ENCODE measurements at places on chromosomes 2 and 18.

GRCh38 chr2:206886696-206887095 is 52.6 kb upstream of the CPO start:
- DNase-seq: no peak

DNA sequence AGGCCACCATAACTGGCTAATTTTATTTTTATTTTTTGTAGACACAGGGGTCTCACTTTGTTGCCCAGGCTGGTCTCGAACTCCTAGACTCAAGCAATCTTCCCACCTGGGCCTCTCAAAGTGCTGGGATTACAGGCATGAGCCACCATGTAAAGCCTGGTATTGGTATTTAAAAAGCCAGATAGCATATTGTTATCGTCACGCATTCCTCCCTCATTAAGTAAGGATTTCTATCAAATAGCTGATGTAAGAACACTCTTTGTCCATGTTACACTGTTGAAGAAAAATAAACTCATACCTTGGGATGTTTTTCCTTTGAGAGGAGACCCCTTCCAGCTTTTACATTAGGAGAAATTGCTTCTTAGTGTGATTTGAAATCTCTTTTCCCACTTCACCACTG is 39.2 kb upstream of the DARS1 start:
- DNase-seq: no peak

- DNase-seq: peak; percentile 26
These were observed 948 bp upstream of the GATA6 start for GRCh38 chr18:22168360-22168921.

- peak; percentile 25 for DNase-seq
These were observed 121.5 kb upstream of the CREB1 start for GRCh38 chr2:207408086-207408794.

GRCh38 chr18:54358495-54359040 is 862 bp downstream of the C18orf54 start:
- DNase-seq: peak; percentile 20

- no peak for DNase-seq
These were observed 3.8 kb upstream of the LTBP1 start for GRCh38 chr2:32942793-32943485.

DNA sequence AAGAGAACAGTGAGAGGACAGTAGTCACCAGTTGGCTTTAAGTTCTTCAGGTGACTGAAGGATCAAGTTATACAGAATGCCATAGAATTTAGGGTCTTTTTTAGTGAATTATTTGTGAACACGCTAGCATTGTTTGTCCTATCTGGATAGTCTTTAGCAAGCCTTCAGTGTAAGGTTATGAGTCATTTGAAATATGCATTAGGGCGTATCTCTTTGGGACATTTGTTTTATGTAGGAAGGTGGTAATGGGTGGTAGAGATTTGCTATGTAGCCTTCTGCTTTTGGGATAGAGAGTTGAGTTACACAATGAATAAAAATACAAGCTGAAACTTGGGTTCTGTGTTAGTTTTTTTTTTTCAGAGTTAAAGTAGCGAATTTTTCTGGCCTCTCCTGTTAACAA is 13.0 kb downstream of the ACTR2 start:
- DNase-seq: peak; percentile 14

DNA sequence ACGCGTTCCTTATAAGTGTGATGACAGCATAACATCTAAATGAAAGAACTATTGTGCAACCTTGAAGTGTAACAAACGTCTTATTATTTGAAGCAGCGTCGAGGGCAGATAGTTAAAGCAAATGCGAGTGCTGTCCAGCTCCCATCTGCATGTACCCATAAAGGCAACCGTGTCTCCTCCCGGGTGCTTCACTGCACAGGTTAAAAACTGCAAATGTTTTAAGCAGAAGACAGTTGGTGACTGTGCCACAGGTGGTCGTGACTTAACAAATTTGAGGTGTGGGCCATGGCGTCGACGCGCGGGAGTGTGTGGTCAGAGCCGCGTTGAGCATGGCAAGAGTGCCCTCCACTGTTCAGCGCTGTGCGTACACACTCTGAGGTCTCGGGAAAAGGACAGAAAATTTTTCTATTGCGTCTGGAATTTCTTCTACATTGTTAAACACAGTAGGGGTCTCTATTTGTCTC is 6.4 kb downstream of the SALL3 start:
- peak; percentile 71 for DNase-seq

DNA sequence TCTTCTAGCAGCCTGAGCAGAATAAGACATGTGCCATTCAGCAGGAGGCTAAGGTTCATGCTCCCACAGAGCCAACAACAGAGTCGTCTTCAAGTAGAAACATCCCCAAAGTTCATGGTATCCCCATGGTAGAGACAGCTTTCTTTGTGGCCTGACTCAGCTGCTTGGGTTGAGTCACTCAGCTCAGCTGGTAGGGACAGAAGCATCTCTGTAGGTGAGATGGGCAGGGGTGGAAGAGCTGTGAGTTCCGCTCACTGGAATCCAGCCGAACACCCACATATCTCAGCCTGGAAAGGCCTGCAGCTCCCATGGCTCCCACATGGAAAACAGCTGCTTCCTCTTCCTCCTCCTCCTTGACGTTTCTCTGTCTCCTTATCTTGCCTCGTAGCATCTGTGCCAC is 792.7 kb downstream of the RNF144A start:
- DNase-seq: peak; percentile 70

GRCh38 chr2:32008805-32009515 is 1.8 kb downstream of the MEMO1 start:
- DNase-seq: peak; percentile 43

GRCh38 chr2:23495661-23496114 is 110.7 kb downstream of the KLHL29 start:
- DNase-seq: no peak

- no peak for DNase-seq
These were observed 8.6 kb downstream of the VRK2 start for GRCh38 chr2:58055033-58055786.

GRCh38 chr2:196215376-196215775 is 44.0 kb upstream of the STK17B start:
- DNase-seq: no peak

- DNase-seq: no peak
These were observed 42.4 kb downstream of the SLC14A2 start for GRCh38 chr18:45657357-45658335.

DNA sequence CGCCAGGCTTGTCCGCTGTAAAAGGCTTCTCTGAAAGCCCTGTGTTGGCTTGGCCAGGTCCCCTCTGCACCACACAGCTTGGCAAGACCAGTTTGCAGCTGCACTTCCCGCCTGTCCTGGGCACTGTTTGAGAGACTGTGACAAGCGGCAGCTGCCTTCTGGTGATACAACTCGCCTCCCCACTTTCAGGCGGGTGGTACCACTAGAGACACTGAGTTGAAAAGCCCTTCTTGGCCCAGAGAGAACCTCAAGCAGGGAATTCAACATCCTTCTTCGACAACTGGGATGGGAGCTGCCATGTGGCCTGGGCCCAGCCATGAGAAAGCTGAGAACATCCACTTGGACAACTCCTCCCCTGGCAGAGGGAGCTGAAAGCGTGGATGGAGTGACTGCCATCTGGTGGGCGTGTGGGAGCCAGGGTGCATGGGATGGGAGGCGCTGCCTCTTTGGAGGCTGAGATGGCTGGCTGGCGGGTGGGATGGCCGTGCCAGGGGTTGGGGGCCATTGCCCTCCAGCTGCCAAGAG is 125.5 kb upstream of the REV1 start:
- DNase-seq: no peak

DNA sequence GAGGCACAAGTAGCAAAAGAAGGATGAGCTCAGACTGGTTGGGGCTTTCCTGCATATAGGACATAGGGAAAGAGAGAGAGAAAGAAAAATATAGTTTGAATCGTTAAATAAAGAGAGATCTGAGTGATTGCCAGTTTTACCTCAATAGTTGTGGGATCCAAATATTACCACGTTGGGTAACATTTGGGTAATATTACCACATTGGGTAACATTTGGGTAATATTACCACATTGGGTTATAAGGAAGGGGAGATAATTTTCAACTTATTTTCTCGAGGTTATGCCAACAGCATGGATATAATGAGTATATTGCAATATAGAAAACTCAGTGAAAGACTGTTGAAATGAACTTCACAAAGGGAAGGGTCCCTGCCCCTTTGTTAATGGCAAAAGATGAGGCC is 20.7 kb downstream of the SP140 start:
- no peak for DNase-seq

- no peak for DNase-seq
These were observed 93.5 kb downstream of the ZNF516 start for GRCh38 chr18:76401498-76401897.

DNA sequence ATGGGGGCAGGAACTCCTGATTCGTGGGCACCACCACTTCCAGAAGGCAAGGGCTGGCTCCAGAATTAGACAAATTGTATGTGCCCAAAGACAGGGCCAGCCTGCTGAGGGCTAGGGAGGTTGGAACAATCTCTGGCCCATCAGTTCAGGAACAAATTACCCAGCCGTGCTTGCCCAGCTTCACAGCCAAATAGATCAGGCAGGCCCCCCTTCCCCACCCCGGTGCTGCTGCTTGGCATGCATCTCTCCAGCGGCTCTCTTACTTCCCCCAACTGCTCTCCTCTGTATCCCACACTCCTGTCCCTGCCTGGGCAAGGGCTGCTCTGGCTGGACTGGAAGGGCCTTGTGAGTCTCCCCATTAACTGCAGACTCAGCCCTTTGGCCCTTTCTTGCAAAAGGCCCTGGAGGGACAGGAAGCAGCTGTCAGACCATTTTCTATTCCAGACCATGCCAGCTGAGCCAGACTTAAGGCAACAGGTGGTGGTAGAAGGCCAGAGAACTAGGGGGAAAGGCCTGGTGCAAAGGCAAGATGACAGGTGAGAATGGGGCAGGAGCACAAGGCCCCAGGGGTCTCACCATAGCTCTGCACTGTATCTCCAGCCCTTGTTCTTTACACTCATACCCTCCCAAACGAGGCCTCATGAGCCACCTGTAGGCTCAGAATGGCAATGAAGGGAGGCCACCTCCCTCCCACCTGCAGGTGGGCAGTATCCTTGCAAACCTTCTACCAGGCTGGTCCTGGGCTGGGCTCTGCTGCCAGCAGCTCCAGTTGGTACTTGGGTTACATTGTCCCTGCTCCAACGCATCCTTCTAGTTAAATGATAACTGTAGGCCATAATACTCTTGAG is 30.7 kb upstream of the ACAA2 start:
- no peak for DNase-seq

- no peak for DNase-seq
These were observed 37.8 kb upstream of the ASAP2 start for GRCh38 chr2:9168821-9169221.

GRCh38 chr2:27889774-27890145 is 427 bp downstream of the RBKS start:
- DNase-seq: peak; percentile 40

- DNase-seq: no peak
These were observed 11.9 kb upstream of the B3GNT7 start for GRCh38 chr2:231383416-231384108.

Measured in fibroblast of lung (primary cell).